ENCODE measurements at places on chromosomes 6 and 20.

GRCh38 chr20:53819973-53820451, 226.4 kb upstream of the ZNF217 start:
- no peak for DNase-seq

- no peak for DNase-seq
Measured at GRCh38 chr6:159595173-159595572, 97.9 kb downstream of the SOD2 start.

- no peak for DNase-seq
Measured at GRCh38 chr20:52193133-52193532, 1.6 kb upstream of the ZFP64 start.

GRCh38 chr6:115717472-115717871, 343.2 kb downstream of the FRK start:
- DNase-seq = no peak

GRCh38 chr20:51554538-51555165, 12.1 kb upstream of the NFATC2 start:
- no peak for DNase-seq

DNA sequence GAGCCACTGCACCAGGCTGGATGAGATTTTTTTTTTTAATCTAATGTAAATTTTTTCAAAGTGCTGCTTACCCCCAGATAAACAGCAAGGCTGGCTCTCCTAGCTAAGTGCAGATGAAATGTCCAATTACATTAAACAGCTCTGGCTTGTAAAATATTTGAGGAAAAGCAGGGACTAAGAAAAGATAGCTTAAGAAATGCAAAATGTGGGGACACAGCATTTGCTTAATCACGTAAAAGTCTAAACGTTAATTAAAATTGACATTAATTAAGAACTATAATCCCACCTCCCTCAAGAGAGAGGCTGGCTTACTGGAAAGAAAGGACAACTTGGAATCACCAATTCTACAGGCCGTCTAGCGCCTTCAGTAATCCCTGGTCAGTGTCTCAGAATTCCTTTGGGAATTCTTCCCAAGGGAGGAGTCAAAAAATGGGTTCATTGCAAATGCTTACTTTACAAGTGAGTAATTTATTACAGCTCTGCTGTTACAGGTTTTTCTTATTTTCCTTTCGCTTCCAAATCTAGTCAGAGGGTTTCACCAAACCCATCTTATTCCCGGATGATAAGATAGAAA, 13.6 kb upstream of the MARCKS start:
- no peak for DNase-seq

- no peak for DNase-seq
Measured at GRCh38 chr6:90212274-90212673, 84.4 kb downstream of the BACH2 start.

GRCh38 chr20:10603378-10603777, 70.4 kb downstream of the JAG1 start:
- no peak for DNase-seq

DNA sequence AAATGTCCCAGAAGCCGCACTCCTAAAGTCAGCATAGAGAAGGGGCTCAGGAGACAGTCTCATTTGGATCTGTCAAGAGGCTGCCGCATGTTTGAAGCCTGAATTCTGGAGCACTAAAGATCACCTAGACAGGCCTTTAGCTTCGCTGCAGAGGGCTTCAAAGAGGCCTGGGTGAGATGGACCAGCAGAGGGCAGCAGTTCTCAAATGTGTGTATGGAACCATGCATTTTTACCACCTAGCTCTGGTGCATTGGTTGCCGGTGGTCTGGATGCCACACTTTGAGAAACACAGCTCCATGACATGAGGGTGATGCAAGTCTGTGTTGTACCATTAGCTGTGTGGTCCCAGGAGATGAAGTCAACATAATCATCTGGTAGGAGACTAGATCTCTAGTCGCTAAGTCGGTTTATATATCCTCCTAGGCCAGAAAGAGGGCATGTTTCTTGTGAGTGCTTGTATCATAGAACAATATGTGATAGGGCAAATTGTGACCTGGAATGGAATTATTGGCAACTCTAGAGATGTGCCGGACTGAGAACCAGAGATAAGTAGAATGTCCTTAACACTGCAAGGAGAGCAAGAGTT, 64.8 kb downstream of the KIAA0319 start:
- DNase-seq = peak; percentile 65

DNA sequence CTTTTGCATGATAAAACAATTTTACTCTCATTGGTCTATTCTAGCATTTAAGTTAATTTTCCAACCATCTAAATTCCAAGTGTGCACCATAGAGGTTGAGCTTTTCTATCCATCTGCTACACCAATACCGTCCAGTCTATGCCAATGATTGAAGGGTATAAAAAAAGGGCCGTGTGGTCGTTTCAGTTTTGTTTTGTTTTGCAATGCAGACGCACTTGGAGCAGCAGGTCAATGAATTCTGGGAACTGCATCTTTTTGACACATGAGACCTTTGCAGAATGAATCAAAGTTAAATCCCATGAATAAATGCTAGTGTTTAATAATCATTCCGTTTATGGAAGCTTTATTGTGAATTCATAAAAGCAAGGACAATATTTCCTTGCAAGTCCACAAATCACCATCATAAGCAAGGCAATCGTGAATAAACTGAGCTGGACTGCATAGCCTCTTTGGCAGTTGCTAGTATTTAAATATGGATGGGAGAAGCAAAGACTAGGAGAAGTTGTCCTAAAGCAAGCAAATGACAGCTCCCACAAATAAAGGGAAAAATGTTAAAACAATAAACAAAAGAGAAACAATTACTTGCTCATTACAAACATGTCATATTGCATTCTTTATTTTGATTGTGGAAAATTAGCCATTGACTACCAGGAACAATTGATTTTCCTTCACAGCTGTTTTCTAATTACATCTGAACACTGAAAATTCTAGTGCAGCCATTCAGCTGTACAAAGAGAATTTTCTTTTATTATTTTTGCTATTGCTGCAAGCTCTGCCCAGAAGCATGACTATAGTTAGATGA, 649.7 kb upstream of the GJE1 start:
- no peak for DNase-seq

- DNase-seq = no peak
Measured at GRCh38 chr6:80921861-80922460, 815.5 kb downstream of the BCKDHB start.

- DNase-seq = no peak
Measured at GRCh38 chr20:13770141-13770540, 14.6 kb downstream of the ESF1 start.

DNA sequence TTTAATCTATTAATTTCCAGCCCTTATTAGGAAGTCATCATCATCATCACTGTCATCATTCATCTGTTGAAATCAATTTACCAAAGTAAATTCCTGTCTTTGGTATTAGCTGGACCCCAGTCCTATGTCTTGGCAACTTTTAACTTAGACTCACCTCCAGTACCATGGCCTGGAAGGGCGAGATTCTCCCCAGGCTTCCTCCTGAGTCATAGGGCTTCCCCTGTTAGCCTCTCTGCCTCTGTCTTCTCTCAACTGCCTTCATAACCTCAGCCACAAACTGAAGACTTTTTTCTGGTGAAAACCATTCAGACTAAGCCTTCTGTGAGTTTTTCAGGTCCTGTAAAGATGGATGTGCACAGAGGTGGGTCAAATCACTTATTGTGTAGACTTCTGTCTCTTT, 95.0 kb downstream of the NKAIN2 start:
- DNase-seq = no peak
